CD4-positive, alpha-beta T cell treated with Interleukin-1 beta for 1 hour (primary cell): ENCODE measurements at places on chromosomes 5 and 9.

DNA sequence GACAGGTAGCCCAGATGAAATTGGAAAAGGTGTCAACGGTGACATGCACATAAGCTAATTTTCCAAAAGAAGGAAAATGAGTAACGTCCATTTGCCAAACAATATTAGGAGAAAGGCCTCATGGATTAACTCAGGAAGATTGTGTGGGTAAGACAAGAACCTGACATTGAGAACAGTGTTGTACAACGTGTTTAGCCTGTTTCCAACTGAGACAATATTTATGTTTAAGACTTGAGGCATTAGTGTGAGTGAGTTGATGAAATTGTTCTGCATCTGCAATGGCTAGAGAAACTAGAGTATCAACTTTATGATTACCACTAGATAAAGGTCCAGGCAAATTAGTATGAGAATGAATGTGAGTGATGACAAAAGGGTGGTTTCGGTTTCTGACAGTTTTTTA lies 191.3 kb upstream of the RAI14 start:
- DNase-seq, result no peak

DNA sequence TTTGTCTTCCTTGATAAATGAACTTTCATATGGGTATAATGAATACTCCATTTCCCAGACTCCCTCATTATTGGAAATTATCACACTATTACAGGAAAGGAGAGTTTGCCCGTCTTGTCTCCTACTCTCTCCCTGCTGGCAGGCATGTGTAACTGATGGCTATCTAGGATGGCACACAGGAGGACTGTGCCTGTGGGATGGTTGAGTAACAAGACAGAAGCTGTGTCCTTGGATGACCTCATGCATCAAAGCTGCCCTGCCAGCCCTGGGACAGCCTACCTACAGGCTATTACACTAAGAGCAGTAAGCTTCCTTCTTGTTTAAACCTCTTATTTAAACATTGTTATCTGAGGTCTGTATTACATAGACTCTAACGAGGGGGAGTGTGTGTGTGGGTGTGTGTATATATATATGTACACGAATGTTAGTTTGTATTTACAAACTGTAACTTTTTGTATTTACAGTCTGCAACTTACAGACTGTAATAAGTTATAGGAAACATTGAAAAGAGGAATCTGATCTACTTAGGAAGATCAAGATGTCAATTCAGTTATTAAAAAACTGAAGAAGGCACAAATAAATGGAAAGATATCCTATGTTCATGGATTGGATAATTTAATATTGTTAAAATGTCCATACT lies 247.6 kb upstream of the ACO1 start:
- no peak for DNase-seq

GRCh38 chr9:91303741-91304415 lies 57.8 kb downstream of the AUH start:
- no peak for DNase-seq

- DNase-seq, result no peak
These were observed 104.4 kb downstream of the ARHGAP26 start for GRCh38 chr5:142874540-142874939.

DNA sequence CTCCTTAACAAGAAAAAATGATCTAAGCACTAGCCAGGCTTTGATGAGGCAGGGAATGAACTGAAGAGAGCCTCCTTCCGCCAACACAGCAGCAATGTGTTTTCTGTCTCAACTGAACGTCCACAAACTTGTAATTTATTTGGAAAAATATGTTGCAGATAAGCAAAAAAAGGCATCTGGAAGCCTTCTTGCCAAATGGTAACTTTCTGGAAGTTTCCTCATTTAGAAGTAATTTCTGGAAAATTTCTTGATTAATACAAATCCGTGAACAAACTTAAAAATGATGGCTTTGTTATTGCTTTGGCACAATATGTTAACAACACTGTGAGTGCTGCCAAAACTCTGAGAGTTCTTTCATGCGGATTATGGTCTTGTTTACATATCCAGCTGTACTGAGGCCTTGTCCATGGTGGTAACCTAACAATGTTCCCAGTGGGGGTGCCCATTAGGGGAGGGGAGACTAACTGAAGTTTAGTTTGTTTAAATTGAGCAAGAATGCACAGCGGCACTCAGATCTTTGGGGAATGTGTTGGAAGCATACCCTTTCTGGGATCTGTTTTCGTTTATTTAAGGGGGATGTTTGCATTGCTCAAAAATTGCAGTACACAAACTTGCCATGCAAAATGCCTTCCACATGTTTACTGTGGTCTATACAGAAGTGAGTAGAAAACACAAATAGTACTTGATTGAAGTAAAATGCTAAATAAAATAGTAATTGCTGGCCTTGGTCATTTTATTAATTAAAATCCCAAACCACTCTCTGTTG lies 334.7 kb downstream of the NR2F1-AS1 start:
- no peak for DNase-seq

DNA sequence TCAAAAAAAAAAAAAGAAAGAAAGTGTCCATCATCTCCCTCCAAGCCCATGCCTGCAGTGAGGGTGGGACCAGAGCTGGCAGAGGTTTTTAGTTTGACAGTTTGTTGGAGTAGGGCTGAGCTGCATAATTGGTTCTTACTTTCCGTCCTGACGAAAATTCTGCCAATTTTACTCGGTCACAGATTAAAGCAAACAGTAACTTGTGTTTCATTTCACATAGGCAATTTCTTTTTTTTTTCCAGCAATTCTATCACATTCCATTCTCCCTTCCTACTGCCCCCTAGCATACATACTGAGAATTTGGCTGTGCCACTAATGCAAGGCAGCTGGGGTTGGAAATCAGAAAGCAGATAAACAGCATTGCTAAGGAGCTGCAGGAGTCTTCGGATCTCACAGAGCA lies 132.4 kb downstream of the FRMD3 start:
- no peak for DNase-seq

- DNase-seq, result peak; percentile 81
These were observed 116.8 kb downstream of the RGS3 start for GRCh38 chr9:113580041-113580953.
